DND-41 (cell line): ENCODE measurements at places on chromosomes 3 and 15.

DNA sequence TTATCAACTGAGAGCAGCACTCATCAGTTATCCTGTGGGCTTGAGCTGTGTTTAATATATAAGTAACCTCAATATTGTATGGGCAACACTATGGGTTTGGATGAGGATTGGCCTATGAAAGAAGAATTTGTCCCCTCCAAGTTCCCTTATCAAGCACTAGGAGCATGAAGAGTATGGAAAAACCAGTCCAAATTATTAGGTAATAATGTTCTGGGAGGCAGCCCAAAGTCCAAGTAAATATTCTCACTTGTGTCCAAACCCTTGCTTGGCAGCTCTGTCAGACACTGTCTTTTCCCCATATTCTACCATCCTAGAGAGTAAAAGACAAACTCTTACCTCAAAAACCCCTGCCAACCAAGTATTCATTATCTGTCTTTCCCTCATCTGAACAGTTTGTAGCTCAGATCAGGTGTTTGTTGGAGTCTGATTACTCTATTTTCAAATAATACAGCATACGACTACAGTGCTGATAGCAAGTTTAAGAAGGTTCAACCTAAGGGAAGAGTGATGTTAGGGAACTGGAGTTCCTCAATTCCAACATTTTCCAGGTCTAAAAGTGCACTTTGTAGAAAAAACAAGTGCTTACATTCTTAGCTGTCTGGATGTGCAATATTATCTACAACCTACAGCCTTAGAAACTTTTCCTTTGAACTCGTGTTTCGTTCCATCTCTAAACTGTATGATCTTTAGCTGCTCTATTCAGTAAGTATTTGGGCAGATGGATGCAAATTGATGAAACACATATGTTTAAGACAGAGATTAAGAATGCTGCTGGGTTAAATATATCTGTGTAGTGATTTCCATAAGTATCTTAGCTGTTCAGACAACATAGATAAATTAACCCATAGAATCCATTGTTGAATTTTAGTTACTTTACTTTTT lies 89.7 kb upstream of the PHLDB2 start:
- no peak for DNase-seq

DNA sequence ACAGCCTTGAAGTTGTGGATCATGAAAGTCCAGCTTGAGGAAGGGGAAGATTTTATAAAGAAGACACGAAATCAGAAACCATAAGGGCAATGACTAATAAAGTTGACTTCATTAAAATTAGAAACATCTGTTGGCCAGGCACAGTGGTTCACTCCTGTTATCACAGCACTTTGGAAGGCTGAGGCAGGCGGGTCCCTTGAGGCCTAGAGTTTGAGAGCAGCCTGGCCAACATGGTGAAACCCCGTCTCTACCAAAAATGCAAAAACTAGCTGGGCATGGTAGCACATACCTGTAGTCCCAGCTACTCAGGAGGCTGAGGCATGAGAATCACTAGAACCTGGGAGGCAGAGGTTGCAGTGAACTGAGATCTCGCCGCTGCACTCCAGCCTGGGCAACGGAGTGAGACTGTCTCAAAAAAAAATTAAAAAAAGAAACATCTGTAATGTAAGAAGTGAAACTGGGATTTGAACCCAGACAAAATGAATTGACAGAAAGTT lies 7.9 kb upstream of the UBXN7 start:
- no peak for DNase-seq

GRCh38 chr3:2268779-2269178 lies 170.1 kb downstream of the CNTN4 start:
- DNase-seq, result no peak

DNA sequence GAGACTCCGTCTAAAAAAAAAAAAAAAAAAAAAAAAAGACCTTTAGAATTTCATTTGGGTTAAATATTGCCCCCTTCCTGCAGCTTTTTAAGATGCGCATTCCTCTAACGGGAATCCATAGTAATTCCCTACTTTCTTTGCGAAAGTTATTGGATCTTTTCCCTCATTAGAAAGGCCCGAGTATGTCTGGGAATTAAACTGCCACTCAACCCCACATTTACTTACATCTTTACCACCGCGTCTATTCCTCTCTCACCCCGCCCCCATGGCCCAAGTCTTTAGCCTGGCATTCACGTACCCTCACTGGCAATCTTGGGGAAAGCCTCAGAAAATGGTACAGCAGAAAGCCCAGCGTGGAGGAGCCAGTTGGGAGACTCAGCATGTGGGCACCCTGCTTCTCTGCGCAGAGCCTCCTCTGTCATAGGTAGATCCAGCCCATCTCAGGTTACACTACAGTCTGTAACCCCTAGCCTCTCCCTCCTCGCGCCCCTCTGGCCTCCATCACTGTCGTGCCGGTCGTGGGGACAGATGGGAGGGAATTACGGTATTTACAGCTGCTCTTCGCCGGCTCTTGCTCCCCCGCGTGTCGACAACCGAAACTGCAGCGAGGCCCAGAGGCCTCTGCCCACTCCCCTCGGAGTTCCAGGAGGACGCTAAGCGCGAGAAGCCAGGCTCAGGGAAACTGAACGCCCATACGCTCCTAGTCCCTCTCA lies 6.4 kb upstream of the ANKDD1A start:
- no peak for DNase-seq

- no peak for DNase-seq
Observed at GRCh38 chr15:100114571-100114970, 227.2 kb downstream of the ADAMTS17 start.

DNA sequence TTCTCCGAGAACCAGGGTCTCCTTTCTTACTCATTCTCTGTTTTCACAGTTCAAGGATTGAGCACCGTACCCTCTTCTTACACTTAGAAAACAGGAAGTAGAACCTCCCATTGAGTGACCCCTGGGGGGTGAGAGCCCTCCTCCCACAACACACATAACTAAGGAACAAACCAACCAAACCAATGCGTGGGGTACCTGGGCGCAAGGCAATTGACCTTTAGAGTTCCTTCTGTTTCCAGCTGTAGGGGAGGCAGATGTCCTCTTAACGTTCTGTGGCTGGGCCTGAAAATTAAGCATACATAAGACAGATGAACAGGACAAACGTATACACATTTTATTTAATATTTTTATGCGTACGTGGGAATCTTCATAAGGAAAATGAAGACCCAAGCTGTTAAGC lies 33.5 kb upstream of the TIMP4 start:
- no peak for DNase-seq

GRCh38 chr3:120419797-120420196 lies 31.0 kb downstream of the FSTL1 start:
- no peak for DNase-seq

DNA sequence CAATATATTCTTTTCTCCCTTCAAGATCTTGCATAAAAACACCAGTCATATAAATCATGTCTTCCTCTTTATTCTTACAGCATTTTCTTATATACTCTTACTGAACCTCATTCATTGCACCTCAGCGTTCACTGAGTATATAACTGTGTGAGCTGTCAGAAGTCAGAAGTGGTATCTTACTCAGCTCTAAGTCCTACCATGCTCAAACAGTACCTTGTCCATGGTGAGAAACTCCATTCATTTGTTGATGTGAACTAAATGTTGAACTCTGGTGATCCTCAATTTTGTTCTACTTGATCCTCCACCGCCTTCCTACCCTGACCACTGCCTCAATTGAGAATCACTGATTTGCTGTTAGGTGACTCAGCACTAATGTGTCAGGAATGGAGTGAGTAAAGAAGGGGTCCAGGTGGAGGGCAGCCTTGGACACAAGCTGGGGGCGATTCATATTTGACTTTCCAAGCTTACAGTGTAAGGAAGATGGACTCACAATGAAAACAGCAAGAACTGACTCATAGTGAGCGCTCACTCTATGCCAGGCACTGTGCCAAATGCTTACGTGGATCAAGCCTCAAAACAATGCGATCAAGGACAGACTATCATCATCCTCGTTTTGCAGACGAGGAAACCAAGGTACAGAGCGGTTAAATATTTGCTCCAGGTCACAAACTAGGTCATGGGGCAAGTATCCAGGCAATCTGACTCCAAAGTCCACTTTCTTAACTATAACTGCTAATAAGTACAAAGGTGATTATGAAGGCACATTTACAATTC lies 13.5 kb upstream of the ZFYVE19 start:
- DNase-seq, result no peak

DNA sequence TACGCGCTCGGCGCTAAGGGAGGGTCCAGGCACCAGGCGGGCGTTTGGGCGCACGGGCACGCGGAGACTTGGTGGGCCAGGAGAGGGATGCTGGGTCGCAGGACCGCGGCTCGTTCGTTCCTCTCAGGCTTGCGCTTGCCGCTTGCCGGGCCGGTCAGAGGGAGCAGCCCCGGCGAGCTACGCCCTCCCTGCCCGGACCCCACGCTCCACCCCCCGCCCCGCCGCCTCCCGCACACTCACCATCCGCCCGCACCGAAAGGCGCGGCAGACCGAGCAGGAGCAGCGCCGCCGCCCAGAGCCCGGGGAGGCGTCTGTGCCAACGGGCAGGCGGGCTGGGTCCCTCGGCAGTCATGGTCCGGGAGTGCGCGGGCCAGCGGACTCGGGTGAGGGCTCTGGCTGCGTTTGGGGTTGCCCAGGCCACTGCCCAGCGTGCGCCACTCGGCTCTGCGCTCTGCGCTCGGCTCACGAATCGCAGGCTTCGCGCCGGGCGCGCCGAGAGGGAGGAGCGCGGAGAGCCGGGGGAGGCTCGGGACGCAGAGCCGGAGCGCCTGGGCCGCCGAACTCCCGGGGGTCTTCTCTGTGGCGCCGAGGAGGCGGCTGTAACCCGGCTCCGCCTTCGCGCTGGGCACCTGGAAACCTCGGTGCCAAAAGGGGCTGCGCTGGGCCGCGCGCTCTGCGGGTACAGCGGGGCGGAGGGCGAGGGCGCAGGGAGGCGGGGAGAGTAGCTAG lies at the start of gene SUSD5:
TSS of gene SUSD5 (minus strand) at position 365 of the 729 bp plus-strand sequence. CDS start at position 352, 13 bp downstream.
- DNase-seq, result no peak

GRCh38 chr3:52246264-52246620 lies 683 bp downstream of the PPM1M start:
- DNase-seq, result no peak

DNA sequence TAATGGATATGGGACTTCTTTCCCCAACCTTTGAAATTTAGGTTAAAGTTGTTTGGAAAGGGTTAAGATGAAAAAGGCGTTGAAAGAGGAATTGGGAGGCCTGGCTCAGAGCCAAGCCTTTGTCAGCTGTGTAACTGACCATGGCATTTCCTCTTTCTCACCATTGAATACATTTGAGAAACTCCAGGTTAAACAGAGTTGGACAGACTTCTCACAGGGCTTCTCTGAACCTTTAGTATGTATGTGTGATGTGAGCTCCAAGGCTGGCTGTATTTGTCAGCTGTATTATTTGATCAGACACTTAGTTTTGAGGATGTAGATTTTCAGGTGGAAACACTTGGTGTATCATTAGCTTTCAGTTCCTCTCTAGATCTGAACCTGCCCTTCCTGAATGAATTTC lies 136.4 kb upstream of the GOLGA6L4 start:
- DNase-seq, result no peak

DNA sequence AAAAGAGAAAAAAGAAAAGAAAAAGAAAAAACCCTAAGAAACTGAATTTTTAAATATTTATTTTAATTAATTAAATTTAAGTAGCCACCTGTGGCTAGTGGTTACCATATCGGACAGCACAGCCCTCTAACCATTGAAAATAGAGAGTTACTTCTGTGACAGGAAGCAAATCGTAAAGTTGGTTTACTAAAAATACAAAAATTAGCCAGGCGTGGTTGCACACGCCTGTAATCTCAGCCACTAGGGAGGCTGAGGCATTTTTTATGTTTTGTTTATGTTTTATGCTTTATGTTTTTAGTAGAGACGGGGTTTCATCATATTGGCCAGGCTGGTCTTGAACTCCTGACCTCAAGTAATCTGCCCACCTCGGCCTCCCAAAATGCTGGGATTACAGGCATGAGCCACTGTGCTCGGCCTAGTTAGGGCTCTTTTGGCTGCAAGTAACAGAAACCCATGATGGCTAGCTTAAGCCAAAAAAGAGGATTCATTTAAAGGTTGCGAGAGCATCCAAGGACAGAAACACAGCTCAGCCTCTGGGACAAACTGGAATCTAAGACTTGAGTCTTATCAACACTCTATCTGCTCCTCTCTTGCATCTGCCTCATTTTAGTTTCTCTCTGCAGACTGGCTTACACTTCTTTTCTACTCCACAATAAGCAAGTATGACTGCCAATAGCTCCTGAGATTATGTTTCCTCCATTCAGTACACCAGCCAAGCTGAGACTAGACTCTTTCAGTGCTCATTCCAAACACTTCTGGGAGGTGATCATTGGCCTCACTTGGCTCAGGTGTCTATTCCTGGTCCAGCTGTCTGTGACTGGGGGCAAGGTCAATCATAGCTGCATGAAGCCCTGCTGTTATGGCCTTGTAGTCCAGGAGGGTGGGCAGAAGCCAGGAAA lies 6.8 kb upstream of the SKIL start:
- DNase-seq, result no peak

DNA sequence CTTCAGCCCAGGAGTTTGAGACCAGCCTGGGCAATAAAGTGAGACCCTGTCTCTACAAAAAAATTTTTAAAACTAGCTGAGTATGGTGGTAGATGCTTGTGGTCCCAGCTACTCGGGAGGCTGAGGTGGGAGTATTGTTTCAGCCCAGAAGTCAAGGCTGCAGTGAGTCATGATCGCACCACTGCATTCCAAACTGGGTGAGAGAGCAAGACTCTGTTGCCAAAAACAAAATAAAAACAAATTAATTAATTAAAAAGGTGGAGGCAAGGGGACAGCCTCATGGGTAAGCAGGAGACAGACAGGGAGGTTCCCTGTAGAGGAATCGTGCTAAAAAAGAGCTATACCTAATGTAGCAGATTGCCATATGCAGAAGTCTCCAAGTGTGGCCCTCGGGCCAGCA lies 12.6 kb downstream of the HAPLN3 start:
- DNase-seq, result no peak

- DNase-seq, result peak; percentile 73
Observed at GRCh38 chr3:161406594-161407555, 35.6 kb upstream of the SPTSSB start.

DNA sequence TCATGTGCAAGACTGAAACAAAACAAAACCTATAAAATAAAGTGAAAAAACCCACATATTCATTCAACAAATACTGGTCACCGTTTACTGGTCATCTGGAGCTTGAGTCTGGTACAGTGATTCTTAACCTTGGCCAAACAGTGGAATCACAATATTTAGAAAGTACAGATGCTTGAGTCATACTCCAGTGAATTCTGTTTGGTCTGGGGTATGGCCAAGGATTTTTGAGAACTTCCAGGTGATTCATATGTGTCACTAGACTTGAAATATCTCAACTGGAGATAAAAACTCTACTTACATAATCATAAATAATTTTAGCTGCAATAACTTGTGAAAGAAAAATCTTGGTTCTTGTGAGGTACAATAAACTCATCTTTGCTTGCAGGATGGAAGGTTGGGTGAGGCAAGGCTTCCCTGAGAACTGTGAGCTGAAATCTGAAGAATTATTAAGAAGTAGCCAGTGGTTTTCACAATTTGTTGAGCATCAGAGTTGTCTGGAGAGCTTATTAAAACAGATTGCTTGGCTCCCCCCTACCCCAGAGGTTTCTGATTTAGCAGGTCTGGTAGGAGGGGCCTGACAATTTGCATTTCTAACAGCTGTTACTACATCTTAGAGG lies 9.6 kb downstream of the NEK11 start:
- no peak for DNase-seq
